ENCODE measurements at places on chromosomes 5 and 9. TPM values are rescaled to one million over a fixed set of nuclear protein-coding genes. Genes with fewer than 3 reads are reported as not detected.
A peak's percentile ranks its signal among the peaks of the same experiment; 100 is the strongest.

DNA sequence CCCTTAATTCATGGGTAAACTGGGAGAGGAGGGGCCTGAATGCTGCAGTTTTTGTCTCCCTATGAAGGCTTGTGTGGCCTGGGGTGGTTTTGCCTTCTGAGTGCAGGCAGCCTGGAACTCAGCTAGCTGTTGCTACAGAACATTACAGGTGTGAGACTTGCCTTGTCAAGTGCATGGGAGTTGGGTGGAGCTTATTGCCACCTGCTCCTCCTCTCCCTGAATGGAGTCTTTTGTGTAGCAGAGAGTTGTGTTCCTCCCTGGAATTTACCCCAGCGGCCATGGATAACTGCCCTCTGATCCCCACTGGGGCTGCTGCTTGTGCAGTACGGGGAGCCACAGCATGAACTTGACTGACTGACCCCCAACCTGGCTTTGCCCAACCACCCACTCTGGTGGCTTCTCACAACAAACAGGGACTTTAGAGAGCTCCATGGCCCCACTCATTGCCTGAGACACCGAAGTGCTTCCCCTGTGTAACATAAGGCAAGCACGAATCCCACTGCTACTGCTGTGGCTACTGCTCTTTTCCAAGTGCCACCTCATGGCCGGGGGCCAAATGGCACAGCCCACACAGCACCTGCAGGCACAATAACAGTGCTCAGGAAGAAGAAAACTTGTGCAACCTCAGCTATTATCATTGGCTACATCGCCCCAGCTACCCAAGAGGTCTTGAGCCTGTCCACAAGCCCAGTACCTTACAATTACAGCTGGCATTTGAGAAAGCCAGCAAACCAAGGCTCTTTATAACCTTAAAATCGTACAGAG is 942.9 kb downstream of the CDH18 start:
- no peaks in the 10 kb centered on the region for H3K4me1 ChIP-seq
- H3K27me3 ChIP-seq, result no peaks in the 10 kb centered on the region
- no peak overlapping the region for H3K4me3 ChIP-seq
- H3K27ac ChIP-seq, result no peak overlapping the region

- peaks cover 15% of the 10 kb centered on the region for H3K36me3 ChIP-seq
- H3K27ac ChIP-seq, result no peak overlapping the region
- no peaks in the 10 kb centered on the region for H3K27me3 ChIP-seq
These were observed 79.8 kb downstream of the RICTOR start for GRCh38 chr5:38994324-38994927.

DNA sequence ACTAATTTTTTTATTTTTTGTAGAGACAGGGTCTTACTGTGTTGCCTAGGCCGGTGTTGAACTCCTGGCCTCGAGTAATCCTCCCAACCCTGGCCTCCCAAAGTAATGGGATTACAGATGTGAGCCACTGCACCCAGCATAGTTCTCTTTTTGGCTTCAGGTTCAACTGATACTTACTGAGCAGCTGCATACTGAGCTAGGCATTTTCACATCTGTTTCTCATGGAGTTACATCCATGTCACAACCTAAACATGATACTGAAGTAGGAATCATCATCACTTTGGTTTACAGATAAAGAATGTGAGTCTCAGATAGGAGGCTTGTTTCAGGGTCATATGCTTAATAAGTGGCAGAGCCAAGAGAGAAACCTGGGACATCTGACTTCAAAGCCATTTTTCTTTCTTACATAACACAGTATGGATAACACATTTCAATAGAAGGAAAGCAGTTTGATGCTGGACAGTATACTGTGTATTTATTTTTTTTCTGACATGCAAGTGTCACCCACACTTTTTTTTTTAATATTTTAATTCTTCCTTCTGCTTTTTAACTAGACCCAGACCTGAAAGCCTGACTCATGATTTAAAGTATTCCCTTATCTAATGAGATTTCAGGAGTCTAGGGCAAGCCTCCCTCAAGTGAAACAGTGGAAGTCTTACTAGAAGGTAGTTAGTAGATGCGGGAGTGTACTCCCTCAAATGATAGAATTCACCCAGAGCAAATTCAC is 90.8 kb downstream of the HACD4 start:
- no peaks in the 10 kb centered on the region for H3K27me3 ChIP-seq
- H3K4me3 ChIP-seq, result no peak overlapping the region
- no peak for DNase-seq
- H3K36me3 ChIP-seq, result peaks cover 16% of the 10 kb centered on the region
- H3K27ac ChIP-seq, result no peak overlapping the region

Gene HCN1
- total RNA-seq, result 2.4 TPM

- H3K36me3 ChIP-seq, result no peaks in the 10 kb centered on the region
- H3K27me3 ChIP-seq, result no peaks in the 10 kb centered on the region
- H3K4me1 ChIP-seq, result peaks cover 28% of the 10 kb centered on the region
- peak; percentile 82 for DNase-seq
These were observed 3.0 kb upstream of the SYNPO start for GRCh38 chr5:150637245-150638052.

- peaks cover 4% of the 10 kb centered on the region for H3K4me1 ChIP-seq
- peak overlapping the region; percentile 86 for H3K4me3 ChIP-seq
- no peak overlapping the region for H3K27ac ChIP-seq
- peaks cover 22% of the 10 kb centered on the region for H3K36me3 ChIP-seq
- DNase-seq, result peak; percentile 92
These were observed 586 bp upstream of the MTAP start for GRCh38 chr9:21801683-21802417.

DNA sequence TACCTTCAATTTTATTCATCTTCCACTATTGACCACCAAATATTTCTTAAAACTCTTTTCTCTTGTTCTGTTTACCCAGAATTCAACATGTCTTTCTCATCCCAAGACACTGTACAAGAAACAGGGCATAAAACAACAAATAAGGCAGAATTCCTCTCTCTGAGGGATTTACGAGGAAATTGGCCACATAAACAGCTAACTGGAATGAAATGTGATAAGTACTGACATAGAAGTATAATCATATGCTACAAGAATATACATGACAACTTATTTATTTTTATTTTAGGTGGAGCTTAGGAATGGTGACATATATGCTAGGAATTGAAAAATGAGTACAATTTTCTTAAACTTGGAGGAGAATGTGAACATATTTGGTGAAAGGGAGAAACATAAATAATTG is 48.8 kb upstream of the FBN2 start:
- no peaks in the 10 kb centered on the region for H3K36me3 ChIP-seq
- H3K4me3 ChIP-seq, result no peak overlapping the region
- H3K27me3 ChIP-seq, result peaks cover 14% of the 10 kb centered on the region
- H3K4me1 ChIP-seq, result peaks cover 7% of the 10 kb centered on the region
- H3K27ac ChIP-seq, result no peak overlapping the region
- no peak for DNase-seq

DNA sequence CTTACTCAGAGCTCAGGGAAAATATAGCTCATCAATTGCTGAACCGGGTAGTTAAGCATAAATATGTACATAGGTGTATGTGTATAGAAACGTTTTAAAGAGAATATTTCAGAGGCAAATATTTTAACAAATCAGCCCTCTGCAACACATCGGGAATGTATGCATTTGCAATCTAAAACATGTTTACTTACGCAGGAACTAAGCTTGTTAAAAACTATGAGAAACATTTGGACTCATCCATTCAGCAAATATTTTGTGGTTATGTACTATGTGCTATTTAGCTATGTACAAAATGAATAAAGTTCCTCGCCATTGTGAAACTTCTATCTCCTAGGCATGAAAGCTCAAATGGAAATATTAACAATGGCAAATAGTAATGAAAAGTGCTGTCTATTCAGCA is 469.9 kb downstream of the ARHGEF28 start:
- no peak overlapping the region for H3K27ac ChIP-seq
- H3K27me3 ChIP-seq, result no peaks in the 10 kb centered on the region
- no peak for DNase-seq
- H3K4me3 ChIP-seq, result no peak overlapping the region
- no peaks in the 10 kb centered on the region for H3K4me1 ChIP-seq
